Stimulated activated CD8-positive, alpha-beta memory T cell treated with anti-CD3 and anti-CD28 coated beads, Interleukin-4, amount 100 ng/mL, for 4 hours (primary cell): ENCODE measurements at places on chromosomes 6 and 20.

GRCh38 chr6:72032086-72032485, 145.7 kb downstream of the RIMS1 start:
- DNase-seq = no peak

GRCh38 chr6:73078908-73079610, 146.2 kb downstream of the KHDC1L start:
- no peak for DNase-seq

- DNase-seq = no peak
Measured at GRCh38 chr20:64107736-64108457, 532 bp upstream of the NPBWR2 start.

DNA sequence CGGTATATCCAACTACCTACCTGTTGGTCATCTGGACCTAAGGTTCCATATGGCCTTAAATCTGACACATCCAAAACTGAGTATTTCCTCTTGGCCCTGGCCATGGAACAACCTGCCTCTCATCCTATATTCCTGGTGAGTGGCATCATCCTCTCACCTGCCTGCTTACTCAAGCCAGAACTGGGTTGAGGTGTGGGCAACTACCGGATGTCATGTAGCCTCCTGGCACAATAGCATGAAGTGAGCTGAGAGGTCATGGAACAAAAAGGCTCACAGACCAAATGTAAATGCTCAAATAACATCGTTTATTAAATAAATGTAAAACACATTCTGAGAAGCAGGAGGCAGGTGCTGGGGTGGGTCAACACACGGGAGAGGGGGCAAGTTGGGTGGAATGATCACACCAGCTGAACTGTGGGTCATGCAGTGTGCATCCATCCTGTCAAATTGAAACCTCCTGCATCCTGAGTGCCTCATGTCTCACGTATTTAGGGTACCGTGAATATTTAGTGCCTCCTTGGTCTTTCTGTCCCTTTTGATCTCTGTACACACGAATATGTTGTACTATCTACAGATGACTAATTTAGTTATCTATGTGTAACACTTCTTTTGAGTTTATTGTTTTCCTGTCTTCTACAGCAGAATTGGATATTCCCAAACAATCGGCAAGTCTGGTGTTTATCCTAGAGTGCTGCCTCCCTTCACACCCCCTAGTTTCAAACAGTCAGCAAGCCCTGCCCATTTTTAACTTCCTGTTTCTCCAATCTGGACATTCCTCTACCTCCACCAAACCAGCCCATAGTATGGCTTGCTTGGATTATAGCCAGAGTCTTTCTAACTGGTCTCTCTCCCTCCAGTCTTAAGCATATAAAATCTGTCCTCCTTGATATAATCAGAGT, 7.9 kb upstream of the POU5F1 start:
- DNase-seq = no peak

GRCh38 chr20:11469795-11470435, 447.8 kb upstream of the BTBD3 start:
- DNase-seq = no peak

GRCh38 chr20:1185316-1185741, 548 bp upstream of the TMEM74B start:
- no peak for DNase-seq

- no peak for DNase-seq
Measured at GRCh38 chr6:30814146-30815040, 69.9 kb upstream of the DDR1 start.

GRCh38 chr6:167735084-167735950, 91.4 kb upstream of the AFDN start:
- no peak for DNase-seq

DNA sequence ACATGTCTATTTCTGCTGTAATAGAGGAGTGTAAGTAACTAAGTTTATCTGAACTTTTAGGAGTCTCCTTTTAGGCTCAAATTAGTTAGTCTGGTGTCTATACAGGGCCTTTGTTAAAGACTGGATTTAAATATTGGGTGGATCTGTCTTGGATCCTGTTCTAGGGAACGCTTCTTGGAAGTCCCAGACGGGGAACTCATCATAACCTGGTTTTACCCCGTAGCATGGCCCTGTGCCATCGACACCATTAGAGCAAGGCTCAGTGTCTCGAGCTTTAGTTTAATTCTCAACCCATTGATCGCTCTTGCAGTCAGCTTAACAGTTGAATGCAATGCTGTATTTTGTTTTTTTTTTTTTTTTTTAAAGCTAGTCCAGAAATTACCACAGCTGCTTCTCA, 89.9 kb downstream of the CARMIL1 start:
- DNase-seq = no peak

DNA sequence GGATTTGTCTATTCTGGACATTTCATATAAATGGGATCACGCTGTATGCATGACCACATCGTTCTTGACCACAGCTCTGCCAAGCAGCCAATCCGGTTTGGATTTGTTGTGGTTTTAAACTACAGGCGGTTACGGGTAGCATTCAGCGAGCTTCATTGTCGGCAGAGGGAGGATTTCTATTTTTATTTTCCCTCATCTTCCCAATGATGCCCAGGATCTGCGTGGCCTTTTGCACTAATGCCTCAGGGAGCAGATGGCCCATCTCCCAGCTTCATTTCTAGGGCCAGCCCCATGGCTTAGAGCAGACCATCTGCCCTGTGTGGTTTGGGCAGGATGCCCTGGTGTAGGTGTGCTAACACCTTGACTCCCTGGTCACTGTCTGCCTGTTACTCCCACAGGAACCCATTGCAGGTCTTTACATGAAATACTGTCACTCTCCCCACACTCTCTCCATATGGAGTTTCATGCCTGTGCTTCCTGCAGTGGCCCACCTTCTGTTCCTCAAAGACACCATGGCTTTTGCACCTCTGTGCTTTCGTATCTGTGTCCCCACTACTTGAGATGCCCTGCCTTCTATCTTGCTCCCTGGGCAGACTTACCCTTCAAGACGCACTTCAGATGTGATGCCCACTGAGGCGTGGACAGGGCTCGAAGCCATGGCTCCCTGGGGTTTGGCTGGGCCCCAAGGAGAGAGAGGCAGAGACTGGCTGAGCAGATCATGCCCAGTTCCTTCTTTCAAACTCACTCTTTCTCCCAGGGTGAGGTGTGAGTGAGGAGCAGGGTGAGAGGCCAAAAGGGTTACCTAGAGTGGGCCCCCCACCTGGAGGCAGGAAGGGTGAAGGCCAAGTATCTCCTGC, 26.0 kb downstream of the SDCBP2 start:
- no peak for DNase-seq

- DNase-seq = no peak
Measured at GRCh38 chr20:23331450-23332350, 18.9 kb upstream of the NXT1 start.

DNA sequence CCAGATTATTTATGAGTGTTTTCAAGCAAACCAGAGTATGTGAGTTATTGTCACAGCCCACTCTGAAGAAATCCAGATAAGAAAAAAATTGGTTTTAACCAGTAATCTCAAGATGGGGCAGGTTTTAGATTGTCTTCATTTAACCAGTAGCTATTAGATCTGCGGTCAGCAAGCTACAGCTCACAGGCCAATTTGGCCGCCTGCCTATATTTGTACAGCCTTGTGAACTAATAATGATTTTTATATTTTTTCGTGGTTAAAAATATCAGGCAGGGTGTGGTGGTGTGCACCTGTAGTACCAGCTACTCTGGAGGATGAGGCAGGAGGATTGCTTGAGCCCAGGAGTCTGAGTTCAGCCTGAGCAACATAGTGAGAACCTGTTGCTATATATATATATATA, 5.0 kb downstream of the FAM209B start:
- DNase-seq = no peak

DNA sequence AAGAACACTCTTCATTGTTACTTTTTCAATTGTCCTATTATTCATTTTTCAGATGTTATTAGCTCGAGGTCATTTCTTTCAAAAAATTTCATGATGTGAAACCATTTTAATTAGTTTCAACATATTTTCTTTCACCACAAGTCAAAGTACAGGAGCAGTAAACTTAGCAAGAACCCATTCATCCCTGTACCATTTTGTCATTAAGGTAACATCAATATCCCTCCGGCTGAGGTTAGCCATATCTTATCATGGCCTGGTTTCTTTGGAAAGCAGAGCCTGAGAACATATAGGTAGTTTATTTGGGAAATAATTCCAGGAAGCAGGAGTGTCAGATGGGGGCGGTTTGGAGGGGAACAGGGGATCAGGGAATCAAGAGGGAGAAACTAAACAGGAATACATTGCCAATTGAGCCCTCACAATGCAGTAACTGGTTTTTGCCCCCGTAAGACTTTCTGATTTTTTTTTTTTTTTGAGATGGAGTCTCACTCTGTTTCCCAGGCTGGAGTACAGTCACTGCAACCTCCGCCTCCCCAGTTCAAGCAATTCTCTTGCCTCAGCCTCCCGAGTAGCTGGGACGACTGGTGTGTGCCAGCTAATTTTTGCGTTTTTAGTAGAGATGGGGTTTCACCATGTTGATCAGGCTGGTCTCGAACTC, 83.7 kb downstream of the MKKS start:
- no peak for DNase-seq

- DNase-seq = no peak
Measured at GRCh38 chr6:106147476-106147875, 61.3 kb downstream of the PRDM1 start.

DNA sequence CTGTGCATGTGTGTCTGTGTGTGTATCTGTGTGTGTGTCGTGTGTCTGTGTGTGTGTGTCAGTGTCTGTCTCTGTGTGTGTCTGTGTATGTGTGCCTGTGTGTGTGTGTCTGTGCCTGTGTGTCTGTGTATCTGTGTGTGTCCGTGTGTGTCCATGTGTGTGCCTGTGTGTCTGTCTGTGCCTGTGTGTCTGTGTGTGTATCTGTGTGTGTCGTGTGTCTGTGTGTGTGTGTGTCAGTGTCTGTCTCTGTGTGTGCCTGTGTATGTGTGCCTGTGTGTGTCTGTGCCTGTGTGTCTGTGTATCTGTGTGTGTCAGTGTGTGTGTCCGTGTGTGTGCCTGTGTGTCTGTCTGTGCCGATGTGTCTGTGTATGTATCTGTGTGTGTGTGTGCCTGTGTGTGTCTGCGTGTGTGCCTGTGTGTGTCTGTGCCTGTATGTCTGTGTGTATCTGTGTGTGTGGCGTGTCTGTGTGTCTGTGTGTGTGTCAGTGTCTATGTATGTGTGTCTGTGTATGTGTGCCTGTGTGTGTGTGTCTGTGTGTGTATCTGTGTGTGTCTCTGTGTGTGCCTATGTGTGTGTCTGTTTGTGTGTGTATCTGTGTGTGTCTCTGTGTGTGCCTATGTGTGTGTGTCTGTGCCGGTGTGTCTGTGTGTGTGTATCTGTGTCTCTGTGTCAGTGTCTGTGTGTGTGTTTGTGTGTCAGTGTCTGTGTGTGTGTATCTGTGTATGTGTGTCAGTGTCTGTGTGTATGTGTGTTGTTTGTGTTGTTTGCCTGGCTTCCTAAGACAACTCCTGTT, 11.6 kb downstream of the SNPH start:
- DNase-seq = no peak

DNA sequence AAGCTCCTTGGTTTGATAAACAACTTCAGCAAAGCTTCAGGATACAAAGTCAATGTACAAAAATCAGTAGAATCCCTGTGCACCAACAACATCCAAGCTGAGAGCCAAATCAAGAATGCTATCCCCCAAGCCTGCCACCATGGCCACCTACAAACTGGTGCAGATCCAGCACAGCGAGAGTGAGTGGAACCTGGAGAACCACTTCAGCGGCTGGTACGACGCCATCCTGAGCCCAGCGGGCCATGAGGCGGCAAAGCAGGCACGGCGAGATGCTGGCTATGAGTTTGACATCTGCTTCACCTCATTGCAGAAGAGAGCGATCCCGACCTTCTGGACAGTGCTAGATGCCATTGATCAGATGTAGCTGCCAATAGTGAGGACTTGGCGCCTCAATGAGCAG, 170.3 kb downstream of the KHDC1L start:
- no peak for DNase-seq

- no peak for DNase-seq
Measured at GRCh38 chr6:111970426-111970825, 83.5 kb upstream of the CCN6 start.

GRCh38 chr20:44501448-44501847, 20.4 kb downstream of the SERINC3 start:
- DNase-seq = no peak
